ENCODE measurements at places on chromosomes 11 and 22.

GRCh38 chr11:28366549-28367346 lies 258.6 kb downstream of the METTL15 start:
- peak; percentile 50 for DNase-seq

GRCh38 chr22:40432157-40432556 lies 61.8 kb downstream of the SGSM3 start:
- DNase-seq: no peak

DNA sequence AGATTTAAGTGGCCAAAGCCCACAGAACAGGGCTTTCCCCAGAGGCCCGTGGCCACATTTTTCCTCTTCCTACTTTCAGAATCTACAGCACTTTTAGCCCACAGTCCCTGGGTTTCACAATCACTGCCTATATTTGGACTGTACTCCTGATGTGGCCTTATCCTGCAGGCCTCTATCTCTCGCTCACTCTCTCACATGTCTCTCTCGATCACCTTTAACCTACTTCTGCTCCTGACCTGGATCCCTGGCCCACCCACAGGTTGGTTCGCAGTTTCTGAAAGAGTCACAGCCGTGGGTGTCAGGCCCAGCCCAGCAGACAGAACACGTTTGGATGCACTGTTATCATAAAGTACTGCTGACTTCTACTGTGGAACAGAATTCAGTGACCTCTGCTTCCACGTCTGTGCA lies 55.5 kb downstream of the LARGE1 start:
- DNase-seq: no peak

DNA sequence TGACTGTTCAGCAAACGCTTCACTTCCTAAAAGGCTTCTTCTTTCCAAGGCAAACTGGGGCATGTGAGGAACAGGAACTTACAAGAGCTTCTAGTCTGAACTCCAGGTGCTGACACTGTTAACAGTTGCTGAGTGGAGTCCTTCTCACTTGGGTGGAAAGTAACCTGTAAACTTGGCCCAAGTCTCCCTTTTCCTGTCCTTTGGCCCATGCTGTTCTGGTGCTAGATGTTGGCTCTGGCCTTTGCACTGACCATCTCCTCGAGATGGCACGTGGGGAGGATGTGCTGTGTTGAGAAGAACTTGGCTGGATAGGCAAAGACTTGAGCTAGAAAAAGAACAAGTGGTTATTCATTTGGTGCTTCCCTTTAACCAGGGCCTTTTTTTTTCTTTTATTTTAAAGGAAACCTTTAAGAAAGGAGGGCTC lies 53.6 kb downstream of the PTPRJ start:
- no peak for DNase-seq

DNA sequence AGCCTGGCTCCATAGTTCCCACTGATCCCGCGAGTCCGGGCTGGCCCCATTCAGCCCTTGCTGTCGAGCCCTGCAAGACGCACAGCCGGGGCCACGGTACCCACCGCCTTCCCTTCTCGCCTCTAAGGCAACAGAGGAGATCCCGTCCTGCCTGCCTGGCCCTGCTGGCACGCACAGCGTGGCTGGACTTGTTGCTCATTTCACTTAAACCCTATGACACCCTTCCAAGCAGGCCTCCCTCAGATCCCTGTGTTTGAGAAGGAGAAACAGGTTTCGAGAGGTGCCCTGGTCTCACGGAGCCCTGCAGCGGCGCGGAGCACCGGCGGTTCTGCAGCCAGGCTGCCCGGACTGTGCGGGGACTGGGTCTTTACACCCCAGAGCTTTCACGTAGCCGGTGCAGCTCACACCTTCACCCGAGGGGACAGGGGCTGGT lies 1048.4 kb downstream of the BRD1 start:
- no peak for DNase-seq

DNA sequence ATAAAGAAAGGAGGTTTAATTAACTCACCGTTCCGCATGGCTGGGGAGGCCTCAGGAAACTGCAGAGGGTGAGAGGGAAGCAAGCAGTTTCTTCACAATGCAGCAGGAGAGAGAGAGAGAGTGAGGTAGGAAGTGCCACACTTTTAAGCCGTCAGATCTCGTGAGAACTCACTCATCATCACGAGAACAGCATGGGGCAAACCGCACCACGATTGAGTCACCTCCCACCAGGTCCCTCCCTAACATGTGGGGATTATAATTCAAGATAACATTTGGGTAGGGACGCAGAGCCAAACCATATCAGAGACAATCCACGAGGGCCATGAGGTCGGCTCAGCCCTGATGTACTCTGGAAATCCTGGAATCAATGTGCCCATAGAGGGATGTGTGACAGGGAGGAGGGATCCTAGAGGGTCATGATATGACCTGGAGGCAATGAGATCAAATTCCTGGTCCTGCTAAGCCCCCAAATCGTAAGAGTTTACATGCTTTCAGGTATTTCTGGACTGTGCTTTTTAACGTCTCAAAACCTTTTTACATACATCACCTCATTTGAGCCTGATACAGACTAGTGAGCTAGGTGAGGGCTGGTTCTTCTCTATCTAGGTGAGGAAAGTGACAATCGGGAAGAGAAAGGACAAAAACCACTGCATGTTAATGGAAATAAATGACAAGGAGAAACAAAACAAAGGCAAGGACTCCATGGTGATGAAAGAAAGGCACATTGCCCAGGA lies 19.5 kb upstream of the RASSF10 start:
- peak; percentile 80 for DNase-seq

DNA sequence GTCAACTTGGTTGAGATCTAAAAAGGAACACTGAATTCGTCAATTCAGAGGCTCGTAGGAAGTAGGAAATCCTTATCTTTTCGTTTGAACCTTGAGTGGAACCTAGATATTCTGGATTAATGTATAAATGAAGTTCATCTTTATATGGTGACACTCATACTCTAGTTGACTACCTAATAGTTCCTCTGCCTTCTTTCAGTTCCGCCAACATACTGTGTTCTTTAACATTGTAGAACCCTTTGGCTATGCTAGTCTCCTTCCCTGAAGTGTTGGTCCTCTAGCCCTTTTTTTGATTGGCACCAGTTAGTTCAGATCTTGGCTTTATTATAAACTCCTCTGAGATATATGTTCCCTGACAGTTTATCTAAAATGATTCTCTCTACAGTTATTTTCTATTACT lies 1.5 kb downstream of the ATM start:
- no peak for DNase-seq

GRCh38 chr11:15114501-15115475 lies at the start of gene INSC:
TSS of gene INSC (plus strand) at chr11:15114923. CDS start at chr11:15149175, 34,252 bp downstream.
- no peak for DNase-seq
